MG63 (cell line): ENCODE measurements at places on chromosomes 1 and 21. TPM values are rescaled to one million over a fixed set of nuclear protein-coding genes. Genes with fewer than 3 reads are reported as not detected.

PDE9A gene
- 0.12 TPM in 1 of 2 replicates, not detected in the other for total RNA-seq

GRCh38 chr1:153506386-153506785 lies 29.4 kb downstream of the S100A6 start:
- DNase-seq = no peak

SDC3 gene
- total RNA-seq = 12.1 and 12.3 TPM in 2 replicates

DNA sequence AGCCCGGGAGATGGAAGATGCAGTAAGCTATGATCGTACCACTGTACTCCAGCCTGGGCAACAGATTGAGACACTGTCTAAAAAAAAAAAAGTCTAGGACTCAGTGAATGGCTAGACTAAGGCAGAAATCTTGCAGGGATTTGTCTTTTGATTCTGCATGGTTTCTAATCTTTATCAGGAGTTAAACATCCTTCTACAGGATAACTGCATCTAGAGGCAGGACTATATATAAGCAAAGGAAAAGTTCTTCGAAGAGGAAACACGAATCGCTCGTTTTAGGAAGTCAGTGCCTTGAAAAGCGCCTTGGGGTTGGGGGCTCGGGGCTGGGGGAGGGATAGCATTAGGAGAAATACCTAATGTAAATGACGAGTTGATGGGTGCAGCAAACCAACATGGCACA lies 602 bp upstream of the UFC1 start:
- no peak for DNase-seq

AIRE gene
- not detected in 2 replicates for total RNA-seq
